ENCODE measurements at places on chromosomes 7 and 10. TPM values are rescaled to one million over a fixed set of nuclear protein-coding genes. Genes with fewer than 3 reads are reported as not detected.

DNA sequence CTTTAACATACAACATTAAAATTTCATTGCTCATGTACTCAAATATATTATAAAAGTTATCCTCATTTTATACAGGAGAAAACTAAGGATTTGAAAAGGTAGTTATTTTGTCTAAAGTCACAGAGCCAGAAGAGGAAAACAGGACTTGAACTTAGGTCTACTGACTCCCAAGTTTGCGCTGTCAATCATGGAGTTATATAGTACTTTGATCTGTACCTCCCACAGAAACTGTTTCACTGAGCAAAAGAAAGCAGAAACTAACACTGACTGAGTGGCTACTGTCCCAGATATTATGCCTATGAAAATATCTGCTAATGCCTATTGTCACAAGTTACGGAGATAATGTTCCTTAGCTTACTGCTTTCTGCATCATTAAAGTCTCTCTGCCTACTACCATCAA is 329.1 kb downstream of the MAGI2 start:
- no peak for DNase-seq

DNA sequence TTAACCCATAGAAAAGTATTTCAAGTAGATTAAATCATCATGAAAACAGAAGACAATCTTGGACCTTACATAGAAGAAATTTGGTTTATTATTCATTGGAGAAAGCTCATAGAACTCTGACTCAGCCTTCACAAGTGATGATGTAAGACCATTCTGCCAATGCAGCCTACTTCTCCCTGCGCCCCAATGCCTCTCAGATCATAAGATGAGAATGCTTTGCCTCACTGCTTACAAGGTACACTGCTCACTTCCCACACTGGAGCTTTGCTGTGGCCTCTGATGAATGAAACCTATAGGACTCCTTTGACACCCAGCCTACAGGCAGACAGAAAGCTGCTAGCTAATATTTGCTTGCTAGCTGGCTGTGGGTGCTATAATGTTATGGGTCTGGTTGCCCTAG is 569.4 kb upstream of the STEAP1 start:
- no peak for DNase-seq

DNA sequence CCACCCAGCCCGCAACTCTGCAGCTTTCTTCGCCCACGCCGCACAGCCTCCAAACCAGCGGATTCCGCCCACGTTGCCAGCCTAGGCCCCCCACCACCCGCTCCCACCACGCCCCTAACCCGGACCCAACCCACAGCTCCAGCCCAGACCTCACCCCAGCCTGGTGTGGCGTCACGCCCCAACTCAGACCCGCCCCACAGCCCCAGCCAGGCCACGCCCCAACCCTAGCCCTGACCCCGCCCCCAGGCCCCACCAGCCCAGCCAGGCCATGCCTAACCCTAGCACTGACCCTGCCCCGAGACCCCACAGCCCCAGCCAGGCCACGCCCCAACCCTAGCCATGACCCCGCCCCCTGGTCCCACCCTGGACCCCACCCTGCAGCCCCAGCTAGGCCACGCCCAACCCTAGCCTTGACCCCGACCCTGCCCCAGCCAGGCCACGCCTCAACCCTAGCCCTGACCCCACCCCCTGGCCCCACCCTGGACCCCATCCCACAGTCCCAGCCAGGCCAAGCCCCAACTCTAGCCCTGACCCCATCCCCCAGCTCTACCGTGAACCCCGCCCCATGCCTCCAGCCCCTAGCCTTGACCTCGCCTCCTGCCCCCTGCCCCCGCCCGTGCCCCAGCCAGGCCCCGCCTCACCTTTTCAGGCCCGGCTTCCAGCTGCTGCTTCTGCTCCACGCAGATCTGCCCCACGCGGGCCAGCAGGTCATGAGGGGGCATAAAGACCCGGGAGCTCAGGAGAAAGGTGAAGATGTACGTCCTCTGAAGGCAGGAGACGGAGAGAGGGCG is 64.0 kb downstream of the RASGEF1A start:
- DNase-seq = no peak

GRCh38 chr10:4786043-4786839 is 39.8 kb upstream of the AKR1E2 start:
- no peak for DNase-seq

DNA sequence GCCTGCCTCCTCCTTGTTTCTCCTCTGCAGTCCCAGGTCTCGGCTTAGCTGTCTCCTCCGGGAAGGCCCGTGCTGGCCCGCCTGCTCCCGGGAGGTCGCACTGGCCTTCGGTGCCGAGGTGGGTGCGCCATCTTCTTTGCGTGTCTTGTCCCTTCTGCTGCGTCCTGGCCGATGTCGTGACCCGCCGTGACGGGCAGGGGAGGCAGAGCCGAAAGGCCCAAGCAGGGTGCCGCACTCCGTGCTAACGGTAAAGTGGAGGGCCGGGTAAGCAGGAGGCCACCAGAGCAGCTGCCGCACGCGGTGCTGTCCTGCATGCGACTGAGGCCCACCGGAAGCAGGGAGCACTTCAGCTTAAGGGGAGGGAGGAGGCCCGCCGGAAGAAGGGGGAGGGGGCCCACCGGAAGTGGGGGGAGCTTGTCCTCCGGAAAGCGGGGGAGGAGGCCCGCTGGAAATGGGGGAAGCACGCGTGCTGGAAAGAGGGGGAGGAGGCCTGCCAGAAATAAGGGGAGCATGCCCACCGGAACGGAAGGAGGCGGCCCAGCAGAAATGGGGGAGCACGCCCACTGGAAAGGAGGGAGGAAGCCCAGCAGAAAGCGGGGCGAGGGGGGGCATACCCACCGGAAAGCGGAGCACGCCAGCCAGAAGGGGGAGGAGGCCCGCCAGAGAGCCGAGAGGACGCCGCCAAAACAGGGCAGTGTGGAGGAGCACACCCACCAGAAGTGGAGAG is 71.4 kb downstream of the PROSER2 start:
- DNase-seq = no peak

DNA sequence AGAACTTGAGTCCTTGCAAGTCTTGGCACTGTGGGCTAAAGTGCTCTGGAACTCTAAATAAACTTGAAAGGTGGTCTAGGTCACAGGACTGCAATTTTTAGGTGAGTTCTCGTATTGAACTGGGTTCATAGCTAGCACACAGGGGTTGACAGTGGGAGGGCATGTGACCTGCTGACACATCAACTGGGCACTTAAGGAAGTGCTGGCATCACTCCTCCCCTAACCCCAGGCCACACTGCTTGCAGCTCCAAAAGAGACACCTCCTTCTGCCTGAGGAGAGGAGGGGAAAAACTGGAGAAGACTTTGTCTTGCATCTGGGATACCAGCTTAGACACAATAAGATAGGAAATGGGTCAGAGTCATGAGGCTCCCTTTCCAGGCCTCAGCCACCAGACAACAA is 38.0 kb upstream of the AASS start:
- DNase-seq = no peak

DNA sequence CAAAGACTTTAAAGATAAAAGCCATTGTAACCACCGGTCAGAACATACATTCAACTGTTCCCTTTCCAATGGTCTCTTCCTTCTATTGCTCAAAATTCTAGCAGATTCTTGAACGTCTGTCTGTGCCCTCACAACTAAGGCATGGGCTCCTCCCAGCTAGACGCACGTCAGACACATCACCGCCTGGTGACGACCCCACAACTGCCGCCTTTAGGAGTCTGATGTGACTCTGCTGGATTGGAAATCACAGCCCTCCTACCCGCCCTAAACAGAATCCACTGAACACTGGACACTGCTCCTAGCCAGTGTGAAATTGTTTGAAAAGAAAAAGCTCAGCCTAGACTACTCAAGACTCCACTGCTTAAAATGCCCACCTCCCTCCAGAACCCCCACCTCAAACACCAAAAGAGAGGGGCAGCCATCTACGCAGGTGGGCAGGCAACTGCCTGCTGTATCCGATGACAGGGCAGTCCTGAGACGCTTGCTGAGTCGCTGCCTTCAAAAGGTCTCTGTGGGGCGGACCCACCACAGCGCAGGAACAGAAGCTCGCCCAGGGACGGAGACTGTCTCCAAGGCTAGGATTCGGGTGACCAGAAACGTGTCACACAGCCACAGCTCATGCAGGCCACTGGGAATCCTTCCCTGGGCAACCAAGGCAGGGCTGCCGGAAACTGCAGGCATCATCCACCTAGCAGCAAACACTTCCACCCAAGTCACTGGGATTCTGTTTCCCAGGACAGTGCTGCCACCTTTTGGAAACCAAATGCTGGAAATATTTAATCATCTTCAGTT is 34.7 kb downstream of the GSDME start:
- peak; percentile 60 for DNase-seq

- DNase-seq = no peak
Measured at GRCh38 chr7:71229148-71229547, 97.2 kb downstream of the GALNT17 start.

GRCh38 chr7:21912931-21913780 is 32.5 kb downstream of the CDCA7L start:
- no peak for DNase-seq

ABCA13 gene
- total RNA-seq = not detected

MMRN2 gene
- not detected for total RNA-seq
